Psoas muscle (tissue), 8 donors: ENCODE measurements at places on chromosomes 6 and 20. TPM values are rescaled to one million over a fixed set of nuclear protein-coding genes. Genes with fewer than 3 reads are reported as not detected.

DNA sequence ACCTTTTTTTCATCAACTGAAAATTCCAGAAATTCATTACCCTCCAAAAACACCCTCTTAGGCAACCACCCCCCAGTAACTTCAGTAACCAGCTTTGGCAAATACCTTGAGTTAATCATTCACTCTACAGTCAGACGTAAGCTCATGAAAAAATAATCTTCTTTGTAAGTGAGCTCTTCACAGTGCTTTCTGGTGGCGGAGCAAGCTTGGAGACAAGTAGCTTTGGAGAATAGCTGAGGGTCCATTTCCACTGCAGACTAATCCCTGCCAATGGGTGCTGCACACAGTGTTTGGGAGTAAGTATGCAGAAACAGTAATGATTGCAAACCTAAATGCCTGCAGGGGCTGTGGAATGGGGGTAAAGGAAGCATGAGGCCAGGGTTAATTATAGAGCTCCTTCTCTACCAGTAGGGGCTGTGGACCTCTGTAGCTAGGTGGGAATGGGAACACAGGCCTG, 56.8 kb upstream of the HINT3 start:
- no peak for DNase-seq

DNA sequence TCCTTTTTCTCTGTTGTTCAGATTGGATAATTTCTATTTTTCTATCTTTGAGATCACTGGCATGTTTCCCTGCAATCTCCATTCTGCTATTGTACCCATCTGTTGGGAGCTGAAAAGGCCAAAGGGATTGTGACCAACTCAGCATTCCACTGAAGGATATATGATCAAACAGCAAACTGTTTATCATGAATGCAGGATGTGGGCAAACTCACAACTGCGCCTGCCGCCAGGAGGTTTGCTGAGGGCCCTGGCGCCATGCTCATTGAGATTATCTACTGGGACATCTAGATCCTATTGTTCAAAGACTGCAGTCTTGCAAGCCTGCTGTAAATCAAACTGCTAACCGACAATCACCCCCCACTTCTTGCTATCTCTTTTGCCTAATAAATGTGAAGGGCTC, 3.8 kb upstream of the FKBP1A start:
- no peak for DNase-seq

- no peak for DNase-seq
These were observed 47.6 kb downstream of the TNFAIP3 start for GRCh38 chr6:137914530-137915193.

DNA sequence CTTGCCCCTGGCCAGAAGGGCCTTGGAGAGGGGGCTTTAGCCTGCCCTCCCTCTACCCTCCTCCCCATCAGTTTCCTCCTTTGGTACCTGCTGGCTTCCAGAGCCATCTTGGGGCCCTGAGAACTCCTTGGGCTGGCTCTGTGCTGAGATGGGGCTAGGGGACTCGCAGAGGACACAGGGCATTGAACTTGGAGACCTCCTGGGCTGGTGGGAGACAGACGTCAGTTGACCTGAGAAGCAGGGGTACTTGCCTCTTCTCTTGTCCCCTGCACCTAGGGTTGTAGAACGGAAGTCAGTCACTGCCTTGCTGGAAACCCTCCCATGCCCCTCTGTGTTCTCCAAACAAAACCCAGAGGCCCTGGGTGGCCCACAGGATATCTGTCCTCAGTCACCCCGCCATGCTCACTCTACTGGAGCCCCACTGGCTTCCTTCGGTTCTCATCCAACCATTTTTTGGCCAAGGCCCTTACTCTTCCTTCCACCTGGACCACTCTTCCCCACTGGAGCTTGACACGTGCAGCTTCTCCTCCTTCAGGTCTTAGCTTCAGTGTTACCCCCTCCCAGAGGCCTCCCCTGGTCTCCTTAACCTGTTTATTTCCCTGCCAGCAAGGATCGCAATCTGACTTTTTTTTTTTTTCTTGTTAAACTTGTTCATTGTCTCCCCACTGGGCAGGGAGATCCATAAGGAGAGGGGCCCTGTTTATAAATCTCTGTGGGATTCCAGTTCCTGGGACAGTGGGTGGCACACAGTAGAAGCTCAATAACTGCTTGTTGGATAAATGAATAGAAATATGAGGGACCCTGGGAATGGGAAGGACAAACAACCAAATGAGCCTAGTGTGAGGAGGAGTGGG, 971 bp downstream of the RBCK1 start:
- no peak for DNase-seq

DNA sequence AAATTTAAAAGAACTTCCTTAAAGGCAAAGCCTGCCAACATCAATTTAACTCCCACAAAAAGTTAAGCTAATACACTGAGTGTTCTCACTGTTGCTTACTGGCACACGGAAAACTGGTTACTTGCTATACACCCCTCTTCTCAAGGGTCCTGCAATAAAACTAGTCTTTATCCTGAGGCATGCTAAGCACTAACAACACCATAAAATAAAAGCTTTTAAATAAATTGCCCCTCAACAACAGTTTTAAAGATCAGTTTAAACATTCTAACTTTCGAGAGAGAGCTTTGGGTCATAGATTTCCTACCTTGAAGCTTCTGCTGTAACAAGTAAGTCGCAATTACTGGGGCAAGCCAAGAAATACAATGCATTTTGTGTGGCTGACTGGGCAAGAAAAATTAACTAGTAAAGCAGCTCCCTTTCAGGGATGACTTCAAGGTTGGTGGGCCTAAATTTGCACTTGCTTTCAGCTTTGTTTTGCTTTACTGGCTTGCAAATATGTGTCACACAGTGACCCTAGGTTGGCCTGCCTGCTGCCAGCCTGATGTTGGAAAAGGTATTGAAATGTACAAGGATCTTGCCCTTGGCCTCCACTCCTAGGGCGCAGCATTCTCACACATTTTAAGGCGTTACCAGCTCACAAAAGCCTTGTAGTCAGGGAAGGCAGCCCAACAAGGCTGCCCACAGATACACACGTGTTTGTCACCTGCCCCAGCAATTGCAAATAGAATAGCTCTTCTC, 4.0 kb upstream of the HEY2 start:
- no peak for DNase-seq

- DNase-seq = no peak
These were observed 141.6 kb upstream of the RREB1 start for GRCh38 chr6:6966127-6966526.

GRCh38 chr20:37796121-37796520, 102.3 kb downstream of the CTNNBL1 start:
- no peak for DNase-seq

DNA sequence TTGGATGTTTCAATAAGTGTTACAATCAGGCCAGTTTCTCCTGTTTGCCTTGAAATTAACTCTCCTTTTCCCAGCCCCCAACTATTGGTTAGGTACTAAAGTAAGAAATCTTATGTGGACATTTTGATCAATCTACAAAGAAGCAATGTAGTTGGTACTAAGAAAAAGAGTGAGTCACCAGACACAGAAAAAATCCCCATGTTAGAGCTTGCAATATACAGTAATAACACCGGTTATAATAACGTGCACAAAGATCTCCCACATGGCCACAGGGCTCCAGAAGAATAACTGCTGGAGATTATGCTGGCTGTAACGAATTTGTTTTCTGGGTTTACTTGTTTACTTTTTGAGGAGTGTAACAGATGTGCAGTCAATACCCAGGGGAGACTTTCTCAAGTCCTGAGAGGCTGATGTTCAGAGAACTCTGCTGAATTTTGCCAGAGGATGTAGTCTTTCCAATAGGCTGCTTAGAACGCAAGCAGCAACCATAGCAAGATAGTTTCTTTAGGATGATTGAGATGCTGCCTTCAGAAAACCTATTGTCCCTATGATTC, 166.2 kb upstream of the SPACA1 start:
- DNase-seq = no peak

DNA sequence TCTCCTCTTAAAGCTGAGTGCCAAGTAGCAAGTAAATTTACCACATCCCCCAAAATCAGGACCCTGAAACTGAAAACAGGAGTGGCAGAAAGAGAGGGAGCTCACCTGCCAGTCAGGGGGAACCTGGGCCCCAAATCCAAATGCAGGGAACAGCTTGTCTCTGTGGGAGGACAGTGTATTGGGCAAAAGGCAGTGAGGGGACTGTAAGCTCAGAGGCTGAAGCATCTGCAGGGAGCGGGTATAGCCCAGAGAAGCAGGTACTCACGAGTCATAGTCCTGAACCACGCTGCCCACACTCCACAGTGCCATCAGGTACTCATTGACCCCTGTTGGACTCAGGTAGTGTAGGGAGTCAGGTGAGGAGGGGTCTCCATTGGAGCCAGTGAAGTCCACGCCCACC, 15.0 kb downstream of the SPAG4 start:
- DNase-seq = no peak

DNA sequence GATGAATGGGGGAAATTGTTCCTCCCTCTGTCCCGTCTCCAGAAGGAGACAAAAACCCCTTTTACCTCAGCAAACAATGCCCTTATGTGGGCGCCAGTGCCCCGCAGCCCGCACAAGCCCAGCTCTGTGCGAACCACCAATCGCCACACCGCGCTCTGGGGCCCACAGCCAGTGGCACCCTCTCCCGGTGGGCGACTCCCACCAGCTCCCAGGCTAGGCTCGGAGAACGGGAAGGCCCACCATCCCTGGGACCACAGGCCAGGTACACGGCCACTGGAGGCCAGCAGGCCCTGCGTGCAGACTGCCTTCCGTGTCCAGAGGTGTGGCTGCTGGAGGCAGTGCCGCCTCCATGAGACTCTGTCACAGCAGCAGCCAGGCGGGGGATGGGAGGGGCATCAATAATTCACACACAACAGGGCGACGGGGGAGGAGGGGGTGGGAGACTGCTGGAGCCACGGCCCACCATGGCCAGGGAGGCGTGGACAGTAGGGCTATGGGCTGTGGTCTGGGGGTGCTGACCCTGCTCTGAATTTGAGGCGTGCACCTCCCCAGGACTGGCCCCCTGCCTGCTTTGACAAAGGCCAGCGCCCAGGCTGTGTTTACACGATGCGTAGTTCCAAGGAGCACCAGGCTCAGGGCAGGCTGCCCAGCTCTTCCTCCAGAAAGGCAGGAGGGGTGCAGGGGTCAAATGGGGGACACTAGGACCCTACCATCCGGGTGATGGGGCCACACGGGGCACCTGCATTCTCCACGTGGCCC, 105.7 kb downstream of the ASXL1 start:
- no peak for DNase-seq

DNA sequence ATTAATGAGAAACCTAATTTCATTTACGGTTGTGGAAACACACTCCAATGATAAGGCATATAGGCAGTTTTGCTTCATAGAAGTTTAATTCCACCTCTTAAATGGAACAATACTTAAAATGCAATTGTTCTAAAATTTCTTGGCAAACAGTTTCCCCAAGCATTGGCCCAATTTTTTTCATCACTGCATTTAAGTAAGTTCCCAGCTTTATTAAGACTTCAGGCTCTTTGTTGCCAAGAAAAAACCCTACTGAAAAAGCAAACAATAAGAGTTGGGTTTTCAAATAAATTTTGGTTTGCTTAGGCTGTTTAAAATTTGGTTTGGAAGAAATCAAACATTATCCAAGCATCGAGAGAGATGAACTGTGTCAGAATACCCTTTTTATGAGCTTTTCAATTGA, 690.9 kb upstream of the NRSN1 start:
- no peak for DNase-seq

FAM209B gene
- 0.66 TPM for total RNA-seq
